ENCODE measurements at places on chromosomes 2 and 18.

DNA sequence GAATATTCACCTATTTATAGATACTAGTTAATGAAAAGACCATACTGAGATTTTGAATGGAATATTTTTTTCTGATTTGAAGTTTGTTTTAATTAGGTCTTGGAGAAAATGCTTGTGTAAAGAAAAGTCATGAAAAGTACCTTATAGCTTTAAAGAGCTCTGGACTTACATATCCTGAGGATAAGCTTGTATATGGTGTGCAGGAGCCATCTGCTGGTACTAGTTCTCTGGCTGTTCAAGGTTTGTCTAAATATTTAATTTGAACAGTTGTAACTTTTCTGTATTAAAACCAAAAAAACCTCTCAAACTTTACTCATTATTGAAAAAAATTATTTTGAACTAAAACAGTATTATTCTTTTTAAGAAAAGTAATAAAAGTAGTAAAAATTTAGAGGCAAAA lies 50.1 kb downstream of the UBR3 start:
- no peak for DNase-seq

DNA sequence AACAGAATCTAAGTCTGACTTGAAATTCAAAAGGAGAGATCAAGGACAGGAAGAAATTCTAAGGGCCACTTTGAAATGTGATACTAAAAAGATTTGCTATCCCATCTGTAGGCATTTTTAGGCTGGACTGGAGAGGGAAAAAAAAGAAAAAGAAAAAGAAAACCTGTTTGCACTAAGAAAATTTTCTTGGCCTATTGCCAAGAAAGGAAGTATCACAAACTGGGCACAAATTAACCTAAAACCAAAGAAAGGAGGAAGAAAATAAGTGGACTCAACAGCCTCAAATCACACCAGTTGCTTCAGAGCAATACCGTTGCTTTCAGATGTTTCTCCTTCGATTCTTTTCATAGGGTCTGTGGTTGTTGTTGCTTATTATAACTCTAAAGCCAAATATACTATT lies 287.9 kb upstream of the VRK2 start:
- no peak for DNase-seq

DNA sequence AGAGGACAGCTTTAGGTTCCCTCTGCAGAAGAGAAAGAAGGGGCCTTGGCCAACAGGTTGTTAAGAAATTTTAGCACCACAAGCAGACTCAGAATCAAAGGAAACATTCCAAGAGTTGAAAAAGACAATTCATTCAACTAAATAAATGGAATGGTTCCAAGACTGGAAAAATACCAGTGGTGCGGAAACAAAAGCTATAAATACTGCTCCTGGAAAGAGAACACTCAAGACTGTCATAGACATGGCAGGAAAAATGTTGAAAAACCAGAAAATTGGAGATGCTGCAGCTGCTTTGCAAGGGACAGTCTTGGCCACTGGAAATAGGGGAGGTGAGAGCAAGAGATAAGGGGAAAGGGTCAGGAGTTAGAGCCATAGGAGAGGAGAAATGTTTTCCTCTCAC lies 312.7 kb upstream of the CYRIA start:
- DNase-seq, result no peak

GRCh38 chr2:196263181-196263747 lies 91.9 kb upstream of the STK17B start:
- no peak for DNase-seq

- DNase-seq, result no peak
These were observed 61.7 kb downstream of the TCF7L1 start for GRCh38 chr2:85194780-85195480.

GRCh38 chr2:86706220-86706619 lies 13.9 kb upstream of the RMND5A start:
- DNase-seq, result no peak

DNA sequence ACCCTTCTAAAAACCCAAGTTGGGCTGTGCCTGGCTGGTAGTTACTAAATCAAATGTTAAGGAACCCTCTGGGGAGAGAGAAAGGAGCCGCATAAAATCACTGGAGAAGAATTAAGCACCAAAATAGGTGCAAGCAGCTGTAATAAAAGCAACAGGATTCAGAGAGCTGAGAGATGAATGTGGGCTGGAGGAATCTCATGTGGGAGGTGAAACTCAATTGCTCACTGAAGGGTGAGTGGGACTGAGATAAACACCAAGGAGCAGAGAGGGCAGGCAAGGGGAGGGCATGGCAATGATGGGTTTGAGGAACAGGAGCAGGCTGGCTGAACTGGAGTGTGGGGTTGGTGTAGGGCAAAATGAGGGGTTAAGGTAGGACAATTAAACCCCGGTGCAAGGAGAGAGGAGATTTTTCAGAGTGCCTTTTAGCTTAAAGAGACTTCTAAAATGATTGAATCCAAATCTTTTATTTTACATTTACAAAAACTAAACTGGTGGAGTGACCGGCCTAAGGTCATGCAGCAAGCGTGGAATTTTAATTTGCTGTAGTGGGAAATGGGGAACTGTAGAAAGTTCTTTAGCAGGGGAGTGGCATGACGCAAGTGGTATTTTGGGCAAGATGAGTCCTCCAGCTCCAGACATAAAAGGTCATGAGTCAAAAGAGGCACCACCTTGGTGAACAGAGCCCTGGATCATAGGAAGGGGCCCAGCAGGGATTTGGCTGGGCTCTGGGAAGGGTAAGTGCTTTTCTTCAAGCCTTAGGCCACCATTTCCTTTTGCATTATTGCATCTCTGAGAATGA lies 10.5 kb downstream of the PLB1 start:
- no peak for DNase-seq

- peak; percentile 57 for DNase-seq
These were observed 617 bp downstream of the CCDC142 start for GRCh38 chr2:74481961-74482800.

GRCh38 chr2:54310961-54311360 lies 54.9 kb upstream of the TSPYL6 start:
- DNase-seq, result no peak

- DNase-seq, result no peak
These were observed 241.4 kb downstream of the ZNF385B start for GRCh38 chr2:179619947-179620467.

DNA sequence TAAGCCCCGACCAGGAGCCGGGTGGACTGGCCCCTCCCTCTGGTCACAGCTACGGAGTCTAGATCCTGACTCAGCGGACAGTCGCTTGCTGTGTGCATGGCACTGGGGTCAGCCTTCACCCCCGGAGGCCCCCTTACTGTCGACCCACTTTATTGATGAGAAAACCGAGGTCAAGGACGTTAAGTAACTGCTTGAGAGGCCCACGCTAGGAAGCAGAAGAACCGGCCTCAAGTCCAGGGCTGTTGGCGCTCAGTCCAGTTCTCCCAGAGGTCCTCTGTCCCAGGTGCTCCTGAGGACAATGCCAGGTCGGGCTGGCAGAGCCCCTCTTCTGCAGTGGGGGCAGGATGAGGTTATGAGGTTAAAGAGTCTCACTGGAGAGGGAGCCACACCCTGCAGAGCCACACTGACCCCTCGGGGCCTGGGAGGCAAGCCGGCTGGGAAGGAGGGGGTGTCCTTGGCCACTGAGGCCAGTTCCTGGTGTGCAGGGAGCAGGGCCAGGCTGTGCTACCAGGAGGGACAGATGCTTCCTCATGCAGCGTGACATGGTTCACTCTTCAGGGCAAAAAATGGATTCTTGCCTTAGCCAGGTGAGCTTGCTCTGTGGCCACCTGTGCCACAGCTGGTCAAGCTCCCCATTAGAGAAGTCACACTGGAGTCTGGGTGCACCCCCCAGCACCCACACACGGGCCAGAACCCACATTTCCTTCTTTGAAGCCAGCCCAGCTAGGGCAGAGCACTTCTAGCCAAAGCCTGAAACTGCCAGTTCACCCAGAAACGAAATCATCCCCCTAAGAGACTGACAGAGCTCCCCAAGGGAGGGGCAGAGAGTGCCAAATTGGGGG lies 47.3 kb upstream of the HPCAL1 start:
- DNase-seq, result no peak

- DNase-seq, result no peak
These were observed 169.3 kb downstream of the SATB2 start for GRCh38 chr2:199288424-199288823.

DNA sequence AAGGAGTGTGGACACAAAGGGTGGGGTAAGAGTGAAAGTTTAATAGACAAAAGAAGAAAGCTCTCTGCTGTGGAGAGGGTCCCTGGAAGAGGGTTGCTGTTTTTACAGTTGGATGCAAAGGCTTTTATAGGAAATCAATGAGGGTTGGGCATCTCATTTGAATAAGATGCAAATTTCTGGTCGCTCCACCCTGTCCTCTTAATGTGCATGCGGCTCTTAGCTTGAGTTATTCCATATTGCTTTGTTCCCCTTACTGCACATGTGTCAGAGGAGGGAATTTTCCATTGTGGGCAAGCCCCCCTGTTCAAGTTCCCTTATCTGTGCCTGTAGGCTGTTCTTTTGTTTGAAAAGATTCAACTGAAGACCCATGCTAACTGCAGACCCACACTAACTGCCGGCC lies 326.5 kb downstream of the BCL11A start:
- no peak for DNase-seq

GRCh38 chr2:30026091-30027055 lies 105.0 kb upstream of the ALK start:
- peak; percentile 72 for DNase-seq

Data from endothelial cell (in vitro differentiated cells).